ENCODE measurements at places on chromosomes 7 and 10. TPM values are rescaled to one million over a fixed set of nuclear protein-coding genes. Genes with fewer than 3 reads are reported as not detected.

CABCOCO1 gene
- total RNA-seq = not detected

DNA sequence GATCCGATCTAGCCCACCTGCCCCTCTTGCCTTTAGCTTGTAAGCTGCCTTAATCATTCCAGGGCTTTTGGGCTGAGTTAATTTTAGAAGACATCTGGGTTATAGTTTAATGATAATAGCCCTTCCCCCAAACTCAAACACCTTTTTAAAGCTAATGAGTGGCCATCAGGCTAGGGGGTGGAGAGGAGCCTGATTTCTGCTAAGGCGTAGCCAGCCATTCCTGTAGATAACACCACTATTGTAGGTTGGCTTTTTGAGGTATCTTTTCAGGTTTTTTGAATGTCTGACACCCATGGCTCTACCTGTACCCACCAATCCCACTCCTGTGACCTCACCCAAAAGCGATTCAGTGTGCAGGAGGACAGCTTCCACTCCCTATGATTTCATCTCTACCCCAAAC is 7.6 kb upstream of the SYPL1 start:
- H3K4me3 ChIP-seq = no peak overlapping the region
- H3K27me3 ChIP-seq = no peaks in the 10 kb centered on the region
- DNase-seq = no peak
- no peaks in the 10 kb centered on the region for H3K36me3 ChIP-seq
- H3K27ac ChIP-seq = no peak overlapping the region

- DNase-seq = no peak
- H3K27ac ChIP-seq = no peak overlapping the region
- peaks cover 22% of the 10 kb centered on the region for H3K4me1 ChIP-seq
- peaks cover 34% of the 10 kb centered on the region for H3K36me3 ChIP-seq
- H3K4me3 ChIP-seq = peak overlapping the region; percentile 50
Observed at GRCh38 chr10:119031496-119032059, 2.1 kb downstream of the NANOS1 start.

- peaks cover 1% of the 10 kb centered on the region for H3K27me3 ChIP-seq
- no peaks in the 10 kb centered on the region for H3K36me3 ChIP-seq
- H3K27ac ChIP-seq = no peak overlapping the region
- DNase-seq = no peak
Observed at GRCh38 chr10:43774234-43774769, 125.6 kb upstream of the ZNF32 start.

CCL24 gene
- 1.2 TPM for total RNA-seq

- no peaks in the 10 kb centered on the region for H3K4me1 ChIP-seq
- no peak overlapping the region for H3K27ac ChIP-seq
- no peak for DNase-seq
Observed at GRCh38 chr10:76354212-76354738, 922.9 kb downstream of the LRMDA start.

- peaks cover 21% of the 10 kb centered on the region for H3K4me1 ChIP-seq
- no peak overlapping the region for H3K4me3 ChIP-seq
- no peak for DNase-seq
- H3K27me3 ChIP-seq = no peaks in the 10 kb centered on the region
Observed at GRCh38 chr10:63712717-63713115, 191.5 kb downstream of the REEP3 start.

DNAJB6 gene
- total RNA-seq = 75.6 TPM

AKR1C4 gene
- not detected for total RNA-seq

STAG3 gene
- 41.3 TPM for total RNA-seq

DNA sequence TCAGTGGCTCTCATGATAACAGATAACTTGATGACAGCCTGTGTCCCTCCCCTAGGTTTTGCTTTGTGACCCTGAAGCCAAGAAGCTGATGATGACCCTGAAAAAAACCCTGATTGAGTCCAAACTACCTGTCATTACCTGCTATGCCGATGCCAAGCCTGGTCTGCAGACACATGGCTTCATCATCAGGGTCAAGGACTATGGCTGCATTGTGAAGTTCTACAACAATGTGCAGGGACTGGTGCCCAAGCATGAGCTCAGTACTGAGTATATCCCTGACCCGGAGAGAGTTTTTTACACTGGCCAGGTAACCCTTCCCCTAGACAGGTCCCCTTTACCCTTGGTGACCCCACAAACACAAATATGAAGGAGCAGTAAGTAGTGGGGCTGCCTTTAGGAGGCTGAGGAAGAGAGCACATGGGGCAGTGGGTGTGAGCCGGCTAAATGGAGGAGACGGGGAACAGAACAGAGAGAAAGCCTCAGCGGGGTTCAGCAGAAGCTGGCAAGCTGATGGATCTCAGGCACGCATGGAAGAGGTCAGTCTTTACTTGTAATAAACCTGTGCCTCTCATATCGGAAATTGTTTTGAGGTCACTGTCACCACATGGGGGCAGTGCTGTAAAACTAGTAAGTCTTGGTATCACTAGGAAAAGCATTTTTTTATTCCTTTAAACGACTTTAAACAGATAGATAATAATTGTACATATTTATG is 20.2 kb downstream of the PDCD11 start:
- H3K27me3 ChIP-seq = no peaks in the 10 kb centered on the region
- H3K4me3 ChIP-seq = no peak overlapping the region

DNA sequence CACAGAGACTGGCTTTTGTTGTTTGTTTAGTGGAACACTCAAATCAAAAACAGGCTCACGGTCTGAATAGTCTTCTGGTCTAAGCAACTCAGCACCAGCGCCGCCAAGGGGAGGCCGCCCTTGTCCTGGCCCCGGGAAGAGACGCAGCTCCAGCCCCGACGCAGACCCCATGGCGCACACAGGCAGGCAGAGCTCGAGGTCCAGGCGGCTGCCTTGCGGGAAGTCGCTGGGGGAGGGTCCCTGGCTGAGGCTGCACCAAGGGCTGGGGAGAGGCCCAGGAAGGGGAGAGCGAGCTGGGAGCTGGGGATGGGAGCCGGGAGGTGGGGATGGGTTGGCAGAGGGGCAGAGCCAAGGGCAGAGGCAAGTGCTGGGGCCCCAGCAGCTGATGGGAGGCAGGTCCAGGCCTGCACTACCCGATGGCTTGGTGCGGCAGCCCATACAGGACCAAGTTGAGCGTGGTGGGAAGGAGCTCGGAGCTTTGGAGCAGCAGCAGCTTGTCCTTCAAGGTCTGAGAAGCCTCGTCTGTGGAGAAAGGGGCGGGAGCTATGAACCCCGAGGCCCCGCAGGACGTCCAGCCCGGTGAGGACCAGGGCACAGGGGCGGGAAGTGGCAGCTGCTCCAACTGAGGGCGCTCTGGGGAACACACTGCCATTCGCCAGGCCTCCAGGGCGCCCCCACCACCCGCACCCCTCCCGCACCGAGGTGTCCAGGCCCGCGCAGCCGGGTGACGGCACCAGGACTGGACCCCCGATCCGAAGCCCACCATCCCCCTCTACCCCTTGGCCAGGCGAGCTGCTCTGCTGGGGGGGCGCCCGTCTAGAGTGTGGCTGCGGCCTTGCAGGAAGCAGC is 22.7 kb upstream of the NKX6-2 start:
- H3K36me3 ChIP-seq = no peaks in the 10 kb centered on the region
- no peaks in the 10 kb centered on the region for H3K27me3 ChIP-seq
- H3K4me1 ChIP-seq = no peaks in the 10 kb centered on the region
- no peak for DNase-seq

GRCh38 chr10:132892004-132892403 is 50.4 kb downstream of the CFAP46 start:
- peaks cover 25% of the 10 kb centered on the region for H3K27me3 ChIP-seq
- no peak overlapping the region for H3K27ac ChIP-seq
- no peak for DNase-seq
- H3K36me3 ChIP-seq = no peaks in the 10 kb centered on the region

- no peak for DNase-seq
- H3K27ac ChIP-seq = no peak overlapping the region
- no peaks in the 10 kb centered on the region for H3K36me3 ChIP-seq
- H3K27me3 ChIP-seq = peaks cover 5% of the 10 kb centered on the region
- peaks cover 27% of the 10 kb centered on the region for H3K4me1 ChIP-seq
Observed at GRCh38 chr10:86962981-86963310, 4.5 kb downstream of the SNCG start.

GRCh38 chr10:70714951-70715350 is 42.6 kb downstream of the ADAMTS14 start:
- no peak overlapping the region for H3K27ac ChIP-seq
- no peak overlapping the region for H3K4me3 ChIP-seq
- no peak for DNase-seq
- H3K27me3 ChIP-seq = no peaks in the 10 kb centered on the region
- H3K4me1 ChIP-seq = no peaks in the 10 kb centered on the region

PRTFDC1 gene
- not detected for total RNA-seq

GRCh38 chr10:69696073-69696731 is 66.2 kb downstream of the FAM241B start:
- H3K36me3 ChIP-seq = no peaks in the 10 kb centered on the region
- H3K27ac ChIP-seq = no peak overlapping the region
- no peaks in the 10 kb centered on the region for H3K4me1 ChIP-seq
- no peak overlapping the region for H3K4me3 ChIP-seq
- DNase-seq = no peak

SLC29A3 gene
- 3.1 TPM for total RNA-seq

DNA sequence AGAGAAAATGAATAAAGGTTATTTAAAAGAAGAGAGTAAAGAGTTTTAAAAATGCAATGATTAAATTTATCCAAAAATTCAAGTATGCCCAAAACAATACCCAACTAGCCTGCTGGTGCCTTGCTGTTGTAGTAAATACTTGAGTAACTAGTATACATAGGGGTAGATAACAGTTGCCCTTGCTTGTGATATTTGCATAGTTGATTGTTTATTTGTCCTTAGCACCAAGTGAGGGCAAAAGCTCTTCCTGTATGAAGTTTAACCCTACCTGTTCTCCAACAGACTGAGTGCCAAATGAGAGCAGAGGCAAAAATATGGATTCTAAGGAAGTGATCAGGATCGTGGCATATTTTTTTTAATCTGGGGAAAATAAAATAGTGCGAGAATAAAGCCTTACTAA is 85.0 kb downstream of the PTN start:
- H3K27me3 ChIP-seq = no peaks in the 10 kb centered on the region
- H3K4me3 ChIP-seq = no peak overlapping the region
- no peaks in the 10 kb centered on the region for H3K4me1 ChIP-seq
- DNase-seq = no peak
- no peaks in the 10 kb centered on the region for H3K36me3 ChIP-seq

GRCh38 chr10:52146766-52147165 is 167.3 kb upstream of the DKK1 start:
- no peaks in the 10 kb centered on the region for H3K27me3 ChIP-seq
- H3K4me3 ChIP-seq = no peak overlapping the region
- no peaks in the 10 kb centered on the region for H3K36me3 ChIP-seq
- no peak for DNase-seq

PRPS1L1 gene
- not detected for total RNA-seq

GRCh38 chr7:66277492-66277891 is 72.4 kb downstream of the TPST1 start:
- H3K4me1 ChIP-seq = peaks cover 8% of the 10 kb centered on the region
- peaks cover 2% of the 10 kb centered on the region for H3K36me3 ChIP-seq
- no peaks in the 10 kb centered on the region for H3K27me3 ChIP-seq
- no peak overlapping the region for H3K27ac ChIP-seq
- DNase-seq = no peak
- H3K4me3 ChIP-seq = no peak overlapping the region

DNA sequence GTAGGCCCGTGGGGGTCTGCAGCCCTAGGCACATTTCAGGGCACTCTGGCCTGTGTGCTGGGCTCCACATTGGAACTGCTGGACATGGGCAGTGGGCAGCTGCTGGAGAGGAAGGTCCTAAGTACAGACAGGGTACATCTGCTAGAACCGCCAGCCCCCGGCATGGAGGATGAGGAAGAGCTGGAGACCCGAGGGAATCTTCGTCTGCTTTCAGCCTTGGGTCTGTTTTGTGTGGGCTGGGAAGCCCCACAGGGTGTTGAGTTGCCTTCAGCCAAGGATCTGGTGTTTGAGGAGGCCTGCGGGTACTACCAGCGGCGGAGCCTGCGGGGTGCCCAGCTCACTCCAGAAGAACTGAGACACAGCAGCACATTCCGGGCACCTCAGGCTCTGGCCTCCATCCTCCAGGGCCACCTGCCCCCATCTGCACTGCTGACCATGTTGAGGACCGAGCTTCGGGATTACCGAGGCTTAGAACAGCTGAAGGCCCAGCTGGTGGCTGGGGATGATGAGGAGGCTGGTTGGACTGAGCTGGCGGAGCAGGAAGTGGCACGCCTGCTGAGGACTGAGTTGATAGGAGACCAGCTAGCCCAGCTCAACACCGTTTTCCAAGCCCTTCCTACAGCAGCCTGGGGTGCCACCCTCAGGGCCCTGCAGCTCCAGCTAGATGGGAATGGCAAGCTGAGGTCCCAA is 1.4 kb downstream of the HPS6 start:
- no peaks in the 10 kb centered on the region for H3K27me3 ChIP-seq
- DNase-seq = no peak
- peaks cover 17% of the 10 kb centered on the region for H3K36me3 ChIP-seq
- peak overlapping the region; percentile 89 for H3K4me3 ChIP-seq

GRCh38 chr7:68547799-68548198 is 1050.5 kb upstream of the AUTS2 start:
- no peaks in the 10 kb centered on the region for H3K27me3 ChIP-seq
- no peak overlapping the region for H3K4me3 ChIP-seq
- no peaks in the 10 kb centered on the region for H3K4me1 ChIP-seq
- no peaks in the 10 kb centered on the region for H3K36me3 ChIP-seq

- H3K27ac ChIP-seq = no peak overlapping the region
- no peaks in the 10 kb centered on the region for H3K36me3 ChIP-seq
- peaks cover 13% of the 10 kb centered on the region for H3K4me1 ChIP-seq
- H3K4me3 ChIP-seq = no peak overlapping the region
- DNase-seq = no peak
- no peaks in the 10 kb centered on the region for H3K27me3 ChIP-seq
Observed at GRCh38 chr10:71719042-71719441, 536 bp downstream of the C10orf105 start.

PLEKHA1 gene
- 12.8 TPM for total RNA-seq

GRCh38 chr10:116892907-116893685 is 43.8 kb downstream of the ENO4 start:
- H3K4me3 ChIP-seq = no peak overlapping the region
- no peak for DNase-seq
- peaks cover 2% of the 10 kb centered on the region for H3K4me1 ChIP-seq
- no peaks in the 10 kb centered on the region for H3K36me3 ChIP-seq

DNA sequence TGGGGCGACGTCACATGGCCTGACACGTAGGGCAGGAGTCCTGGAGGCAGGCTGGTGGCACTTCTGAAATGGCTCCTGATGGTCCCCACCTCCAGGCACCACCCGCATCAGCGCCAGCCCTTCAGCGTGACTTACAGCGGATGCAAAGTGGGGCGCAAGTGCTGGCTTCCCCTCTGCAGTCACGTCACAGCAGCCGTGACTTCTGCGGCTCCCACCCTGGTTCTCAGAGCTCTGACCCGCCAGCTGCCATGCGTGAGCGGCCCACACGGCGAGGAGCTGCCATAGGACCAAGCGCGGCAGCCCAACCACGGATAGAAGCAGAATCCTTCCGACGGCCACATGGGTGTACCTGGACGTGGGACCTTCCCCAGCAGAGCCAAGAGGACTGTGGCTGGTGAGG is 159.0 kb downstream of the ELFN1 start:
- peaks cover 26% of the 10 kb centered on the region for H3K36me3 ChIP-seq
- no peak for DNase-seq
- no peaks in the 10 kb centered on the region for H3K27me3 ChIP-seq
- H3K4me1 ChIP-seq = no peaks in the 10 kb centered on the region
- H3K4me3 ChIP-seq = no peak overlapping the region

All from activated B cell treated with CpG ODN at 0.5 μM for 24 hours (primary cell).